ENCODE measurements at places on chromosomes 7 and 10. TPM values are rescaled to one million over a fixed set of nuclear protein-coding genes. Genes with fewer than 3 reads are reported as not detected.

- H3K27me3 ChIP-seq = no peaks in the 10 kb centered on the region
- DNase-seq = peak; percentile 92
- no peak overlapping the region for H3K27ac ChIP-seq
- no peaks in the 10 kb centered on the region for H3K4me1 ChIP-seq
- no peak overlapping the region for H3K4me3 ChIP-seq
- no peaks in the 10 kb centered on the region for H3K36me3 ChIP-seq
These were observed 446.5 kb upstream of the MKI67 start for GRCh38 chr10:128572696-128573095.

DNA sequence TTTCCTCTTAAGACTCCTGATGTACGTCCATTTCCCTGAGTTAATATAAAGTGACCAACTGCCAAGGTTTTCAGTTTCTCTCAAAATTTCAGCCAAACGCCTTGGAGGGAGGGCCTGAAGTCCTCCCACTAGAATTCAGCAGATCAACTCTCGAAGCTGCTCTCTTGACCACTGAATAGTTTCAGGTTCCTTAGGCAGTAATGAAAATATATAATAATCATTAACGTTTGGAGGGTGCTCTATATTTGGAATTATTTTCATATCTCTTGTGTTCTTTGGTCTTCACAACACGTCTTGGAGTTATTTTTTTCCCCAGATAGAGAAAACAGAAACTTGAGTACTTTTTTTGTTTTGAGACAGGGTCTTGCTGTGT, 123.6 kb upstream of the SFMBT2 start:
- H3K36me3 ChIP-seq = no peaks in the 10 kb centered on the region
- no peak for DNase-seq
- no peak overlapping the region for H3K4me3 ChIP-seq

DNA sequence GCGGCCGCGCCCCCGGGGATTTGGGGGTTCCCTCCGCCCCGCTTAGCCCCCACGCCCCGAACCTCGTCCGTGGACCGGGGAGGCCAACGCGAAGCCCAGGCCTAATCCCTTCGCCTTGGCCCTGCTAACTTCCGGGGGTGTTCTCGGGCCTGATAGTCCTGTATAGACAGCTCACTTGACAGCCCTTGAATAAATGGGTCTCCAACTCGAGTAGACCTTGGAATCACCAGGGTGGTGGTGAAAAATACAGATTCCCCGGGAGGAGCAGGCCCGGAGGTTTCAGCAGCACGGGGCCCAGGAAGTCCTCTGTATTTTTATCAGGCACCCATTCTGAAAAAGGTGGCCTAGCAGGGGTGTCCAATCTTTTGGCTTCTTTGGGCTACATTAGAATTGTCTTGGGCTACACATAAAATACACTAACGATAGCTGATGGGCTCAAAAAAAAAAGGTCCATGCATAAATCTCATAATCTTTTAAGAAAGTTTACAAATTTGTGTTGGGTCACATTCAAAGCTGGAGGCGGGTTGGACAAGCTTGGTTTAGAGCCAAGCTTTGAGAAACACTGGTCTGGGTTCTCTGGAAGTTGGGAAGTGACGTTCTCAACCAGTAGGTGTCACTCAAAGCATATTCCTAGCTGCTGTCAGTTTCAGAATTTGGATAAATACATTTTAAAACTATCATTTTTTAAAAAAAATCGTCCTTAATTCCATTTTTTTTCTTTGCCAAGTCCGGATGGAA, 221.7 kb downstream of the PHTF2 start:
- no peak for DNase-seq
- H3K27ac ChIP-seq = peak overlapping the region; percentile 95
- H3K4me1 ChIP-seq = peaks cover 24% of the 10 kb centered on the region
- peak overlapping the region; percentile 63 for H3K4me3 ChIP-seq

- H3K36me3 ChIP-seq = no peaks in the 10 kb centered on the region
- DNase-seq = no peak
- peaks cover 22% of the 10 kb centered on the region for H3K4me1 ChIP-seq
- H3K4me3 ChIP-seq = no peak overlapping the region
These were observed 2.3 kb upstream of the JAKMIP3 start for GRCh38 chr10:132063432-132063831.

DNA sequence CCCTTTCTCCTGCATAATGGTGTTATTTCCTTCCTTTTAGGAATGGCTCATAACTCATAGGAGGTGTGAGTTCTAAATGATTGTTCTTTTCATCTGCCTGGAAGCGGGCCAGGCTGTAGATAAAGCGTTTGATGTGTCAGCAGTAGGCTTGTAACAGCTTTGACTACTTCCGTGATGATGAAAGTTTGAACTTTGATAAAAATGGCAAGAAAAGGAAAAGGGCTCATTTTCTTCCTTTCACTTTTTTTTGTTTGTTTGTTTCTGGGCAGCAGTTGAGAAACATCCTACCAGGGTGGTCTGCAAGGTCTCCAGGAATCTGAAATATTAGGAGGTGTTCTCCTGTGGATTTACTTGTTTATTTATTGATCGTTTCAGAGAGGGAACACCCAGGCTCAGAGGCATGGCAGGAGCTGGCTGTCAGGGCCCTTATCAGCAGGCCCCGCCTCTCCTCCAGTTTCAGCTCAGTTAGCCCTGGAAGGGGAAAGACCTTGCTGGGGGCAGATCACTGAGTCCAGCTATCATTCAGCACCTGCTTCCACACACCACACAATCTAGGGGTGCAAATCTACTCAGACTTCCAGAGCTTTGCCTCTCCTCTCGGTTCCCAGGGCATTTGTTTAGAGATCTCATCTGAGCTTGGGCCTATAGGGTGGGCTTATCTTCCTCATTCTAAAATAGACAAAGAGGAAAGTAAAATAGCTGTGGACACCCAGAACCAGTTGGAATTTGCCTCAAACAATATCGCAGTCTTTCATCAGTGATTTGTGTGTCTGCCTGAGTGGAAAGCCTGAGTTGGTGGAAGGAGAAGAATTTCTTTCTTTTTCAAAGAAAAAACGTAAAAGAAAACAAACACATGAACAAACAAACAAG, 130.9 kb downstream of the BMPER start:
- no peak overlapping the region for H3K27ac ChIP-seq
- H3K4me1 ChIP-seq = peaks cover 10% of the 10 kb centered on the region
- H3K27me3 ChIP-seq = no peaks in the 10 kb centered on the region
- H3K36me3 ChIP-seq = no peaks in the 10 kb centered on the region
- no peak for DNase-seq

DNA sequence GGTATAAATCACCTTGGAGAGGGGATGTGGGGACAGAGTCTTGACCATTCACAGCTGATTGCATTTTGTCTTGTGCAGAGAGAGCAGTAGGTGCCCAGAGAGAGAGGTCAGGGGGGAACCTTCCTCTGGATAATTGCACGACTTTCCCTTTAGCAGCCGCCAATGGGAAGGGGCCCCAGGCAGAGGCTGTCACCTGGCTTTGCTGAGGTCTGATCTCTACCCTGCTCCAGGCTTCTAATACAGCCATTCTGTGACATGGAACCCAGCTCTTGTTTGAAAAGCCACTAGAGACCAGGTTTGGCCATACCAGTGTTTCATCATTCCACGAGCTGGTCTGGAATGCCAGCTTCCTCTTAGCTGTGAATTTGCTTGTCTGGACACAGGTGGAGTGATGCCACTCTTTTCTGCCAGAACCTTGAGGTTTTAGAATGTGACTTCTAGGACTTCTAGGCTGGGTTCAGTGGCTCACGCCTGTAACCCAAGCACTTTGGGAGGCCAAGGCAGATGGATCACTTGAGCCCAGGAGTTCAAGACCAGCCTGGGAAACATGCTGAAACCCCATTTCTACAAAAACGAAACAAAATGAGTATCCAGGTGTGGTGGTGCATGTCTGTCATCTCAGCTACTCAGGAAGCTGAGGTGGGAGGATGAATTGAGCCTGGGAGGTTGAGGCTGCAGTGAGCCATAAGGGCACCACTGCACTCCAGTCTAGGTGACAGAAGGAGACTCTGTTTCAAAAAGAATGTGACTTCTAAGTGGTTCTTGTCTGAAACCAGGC, 159.9 kb downstream of the CAMK1D start:
- H3K4me3 ChIP-seq = no peak overlapping the region
- H3K36me3 ChIP-seq = no peaks in the 10 kb centered on the region
- DNase-seq = peak; percentile 68
- H3K27ac ChIP-seq = no peak overlapping the region
- H3K27me3 ChIP-seq = no peaks in the 10 kb centered on the region

DNA sequence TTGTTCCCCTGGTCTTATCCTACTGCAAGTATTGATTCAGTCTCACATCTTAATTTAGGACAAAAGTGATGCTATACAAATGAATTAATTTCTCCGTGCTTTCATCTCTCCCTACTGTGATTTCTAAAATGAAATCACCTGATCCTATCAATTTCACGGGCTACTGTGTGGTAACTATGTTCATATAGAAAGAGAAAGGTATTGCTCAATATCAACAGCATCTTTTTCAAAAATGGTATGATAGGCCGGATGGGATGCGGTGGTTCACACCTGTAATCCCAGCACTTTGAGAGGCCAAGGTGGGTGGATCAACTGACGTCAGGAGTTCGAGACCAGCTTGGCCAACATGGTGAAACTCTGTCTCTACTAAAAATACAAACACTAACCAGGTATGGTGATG, 71.2 kb downstream of the PIK3CG start:
- no peaks in the 10 kb centered on the region for H3K36me3 ChIP-seq
- H3K4me3 ChIP-seq = no peak overlapping the region
- H3K27ac ChIP-seq = no peak overlapping the region
- DNase-seq = no peak

DNA sequence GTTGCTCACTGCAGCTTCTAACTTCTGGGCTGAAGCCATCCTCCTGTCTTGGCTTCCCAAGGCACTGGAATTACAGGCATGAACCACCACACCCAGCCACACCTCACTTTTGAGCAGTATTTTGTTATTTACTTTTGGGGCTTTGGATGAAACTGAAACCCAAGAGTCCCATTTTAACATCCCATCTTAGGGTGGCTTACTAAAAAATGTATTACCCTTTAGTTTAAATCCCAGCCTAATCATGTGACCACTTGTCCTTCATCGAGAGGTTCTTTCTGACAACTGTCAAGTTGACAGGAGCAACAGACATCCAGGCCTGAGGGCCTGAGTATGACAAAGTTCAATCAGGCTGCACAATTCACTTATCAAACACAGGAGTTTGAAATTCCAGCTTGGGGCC, 33.6 kb downstream of the C10orf67 start:
- no peaks in the 10 kb centered on the region for H3K27me3 ChIP-seq
- no peak overlapping the region for H3K4me3 ChIP-seq
- no peak for DNase-seq
- H3K36me3 ChIP-seq = no peaks in the 10 kb centered on the region
- no peak overlapping the region for H3K27ac ChIP-seq

- H3K36me3 ChIP-seq = no peaks in the 10 kb centered on the region
- H3K27ac ChIP-seq = no peak overlapping the region
- no peaks in the 10 kb centered on the region for H3K27me3 ChIP-seq
- H3K4me1 ChIP-seq = peaks cover 14% of the 10 kb centered on the region
- H3K4me3 ChIP-seq = no peak overlapping the region
These were observed 56.7 kb downstream of the NEURL1 start for GRCh38 chr10:103550229-103550628.

- H3K4me3 ChIP-seq = no peak overlapping the region
- no peaks in the 10 kb centered on the region for H3K27me3 ChIP-seq
- H3K4me1 ChIP-seq = no peaks in the 10 kb centered on the region
- no peak for DNase-seq
- H3K36me3 ChIP-seq = no peaks in the 10 kb centered on the region
- H3K27ac ChIP-seq = no peak overlapping the region
These were observed 232.3 kb upstream of the GLI3 start for GRCh38 chr7:42469341-42469740.

SLC26A5 gene
- not detected for total RNA-seq

NEUROD6 gene
- total RNA-seq = not detected

MKX gene
- 35.5 TPM for total RNA-seq

SPDYE6 gene
- total RNA-seq = not detected

CPXM2 gene
- total RNA-seq = 150 TPM

HYAL4 gene
- total RNA-seq = not detected

GHRHR gene
- total RNA-seq = not detected

ABCC2 gene
- total RNA-seq = 0.52 TPM
